ENCODE measurements at places on chromosomes 11 and 22. TPM values are rescaled to one million over a fixed set of nuclear protein-coding genes. Genes with fewer than 3 reads are reported as not detected.

The MYBPC3 gene
- total RNA-seq: not detected

The ACR gene
- 0.45 TPM for total RNA-seq

GRCh38 chr11:440065-441042, 1.5 kb downstream of the ANO9 start:
- H3K4me1 ChIP-seq: peaks cover 10% of the 10 kb centered on the region
- H3K27ac ChIP-seq: no peak overlapping the region
- H3K4me3 ChIP-seq: no peak overlapping the region
- no peaks in the 10 kb centered on the region for H3K27me3 ChIP-seq

DNA sequence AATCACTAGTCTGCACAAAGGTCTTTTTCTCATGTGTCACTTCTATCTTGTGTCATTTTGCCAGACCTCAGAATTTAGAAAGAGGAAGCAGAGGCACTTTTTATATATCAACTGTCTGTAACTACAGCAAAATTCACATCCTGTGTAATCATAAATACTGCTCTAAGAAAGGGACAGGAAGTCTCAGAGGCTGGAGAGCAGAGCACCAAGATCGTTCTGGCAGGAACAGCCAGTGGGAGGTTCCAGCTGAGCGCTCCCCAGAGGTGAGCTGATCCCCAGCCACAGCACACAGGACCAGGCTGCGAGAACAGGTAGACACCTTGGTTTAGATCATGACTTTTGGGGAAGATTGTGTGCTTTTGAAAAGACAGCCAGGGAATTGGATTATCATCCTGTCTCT, at the start of gene MS4A7:
Gene MS4A7 (plus strand): TSS at position 179 of the 400 bp plus-strand sequence. CDS start 4,610 bp downstream, outside the sequence.
- DNase-seq: no peak
- no peaks in the 10 kb centered on the region for H3K4me1 ChIP-seq
- peaks cover 26% of the 10 kb centered on the region for H3K27me3 ChIP-seq
- H3K4me3 ChIP-seq: no peak within 1 kb of the TSS

DNA sequence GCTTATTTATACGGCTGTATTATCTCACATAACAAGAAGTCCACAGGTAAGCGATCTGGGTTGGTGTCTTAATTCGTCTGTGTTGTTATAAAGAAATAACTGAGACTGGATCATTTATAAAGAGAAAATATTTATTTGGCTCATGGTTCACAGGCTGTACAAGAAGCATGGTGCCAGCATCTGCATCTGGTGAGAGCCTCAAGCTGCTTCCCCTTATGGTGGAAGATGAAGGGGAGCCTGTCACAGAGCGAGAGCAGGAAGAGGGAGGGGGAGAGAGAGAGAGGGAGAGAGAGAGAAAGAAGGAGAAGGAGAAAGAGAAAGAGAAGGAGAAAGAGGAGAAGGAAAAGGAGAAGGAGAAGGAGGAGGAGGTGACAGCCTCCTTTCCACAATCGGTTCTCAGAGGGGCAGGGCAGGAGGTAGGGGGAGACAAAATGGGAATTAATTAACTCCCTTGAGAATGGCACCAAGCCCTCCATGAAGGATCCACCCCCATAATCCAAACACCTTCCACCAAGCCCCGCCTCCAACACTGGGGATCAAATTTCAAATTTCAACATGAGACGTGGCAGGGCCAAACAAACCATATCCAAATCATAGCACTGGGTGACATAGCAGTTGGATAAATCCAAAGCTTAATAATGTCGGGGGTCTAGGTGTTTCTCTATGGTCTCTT, 15.0 kb upstream of the TRIM44 start:
- peaks cover 6% of the 10 kb centered on the region for H3K4me1 ChIP-seq
- no peaks in the 10 kb centered on the region for H3K36me3 ChIP-seq
- H3K27me3 ChIP-seq: no peaks in the 10 kb centered on the region
- H3K4me3 ChIP-seq: no peak overlapping the region
- no peak overlapping the region for H3K27ac ChIP-seq
- no peak for DNase-seq

All from chondrocyte (in vitro differentiated cells).